ENCODE measurements at places on chromosomes 11 and 22.

DNA sequence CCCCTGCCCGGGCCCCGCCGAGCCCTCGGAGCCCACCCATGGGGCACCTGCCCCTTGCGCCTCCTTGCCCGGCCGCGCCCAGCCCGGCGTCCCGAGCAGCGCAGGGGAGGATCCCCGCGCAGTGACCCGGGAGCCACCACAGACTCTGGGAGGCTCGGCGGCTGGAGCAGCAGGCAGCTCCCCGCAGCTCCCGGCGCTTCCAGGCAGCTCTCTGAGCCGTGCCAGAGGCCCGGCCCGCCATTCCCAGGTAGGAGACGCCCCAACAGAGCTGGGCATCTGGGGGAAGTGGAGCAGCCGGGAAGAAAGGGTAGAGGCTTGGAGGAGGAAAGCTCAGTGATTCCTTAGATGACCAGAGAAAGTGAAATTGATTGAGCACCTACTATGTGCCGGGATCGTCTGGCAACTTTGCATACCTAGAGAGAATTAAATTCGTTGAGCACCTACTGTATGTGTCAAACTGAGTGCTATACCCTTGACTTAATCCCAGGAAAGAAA is 670 bp downstream of the RASD2 start:
- DNase-seq = no peak

- DNase-seq = no peak
These were observed 205.3 kb upstream of the MTNR1B start for GRCh38 chr11:92764128-92764527.

GRCh38 chr11:16440136-16440535 is 83.8 kb upstream of the SOX6 start:
- no peak for DNase-seq

DNA sequence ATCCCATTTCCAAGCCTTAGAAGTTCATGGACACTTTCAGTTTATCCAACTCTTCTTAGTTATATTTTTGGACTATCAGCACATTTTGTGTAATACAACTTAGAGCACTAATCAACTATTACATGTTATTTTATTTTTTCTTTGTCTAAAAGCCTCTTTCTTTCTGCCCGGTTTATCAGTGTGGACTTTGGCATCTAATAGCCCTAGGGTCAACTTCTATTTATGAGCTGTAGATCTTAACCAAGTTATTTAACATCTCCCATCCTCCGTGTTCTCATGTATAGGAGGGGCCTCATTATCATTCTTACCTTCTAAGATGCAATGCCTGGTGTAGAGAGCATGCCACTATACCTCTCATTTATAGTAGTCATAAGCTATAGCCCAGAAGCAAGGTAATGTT is 4.4 kb downstream of the CARD16 start:
- no peak for DNase-seq

DNA sequence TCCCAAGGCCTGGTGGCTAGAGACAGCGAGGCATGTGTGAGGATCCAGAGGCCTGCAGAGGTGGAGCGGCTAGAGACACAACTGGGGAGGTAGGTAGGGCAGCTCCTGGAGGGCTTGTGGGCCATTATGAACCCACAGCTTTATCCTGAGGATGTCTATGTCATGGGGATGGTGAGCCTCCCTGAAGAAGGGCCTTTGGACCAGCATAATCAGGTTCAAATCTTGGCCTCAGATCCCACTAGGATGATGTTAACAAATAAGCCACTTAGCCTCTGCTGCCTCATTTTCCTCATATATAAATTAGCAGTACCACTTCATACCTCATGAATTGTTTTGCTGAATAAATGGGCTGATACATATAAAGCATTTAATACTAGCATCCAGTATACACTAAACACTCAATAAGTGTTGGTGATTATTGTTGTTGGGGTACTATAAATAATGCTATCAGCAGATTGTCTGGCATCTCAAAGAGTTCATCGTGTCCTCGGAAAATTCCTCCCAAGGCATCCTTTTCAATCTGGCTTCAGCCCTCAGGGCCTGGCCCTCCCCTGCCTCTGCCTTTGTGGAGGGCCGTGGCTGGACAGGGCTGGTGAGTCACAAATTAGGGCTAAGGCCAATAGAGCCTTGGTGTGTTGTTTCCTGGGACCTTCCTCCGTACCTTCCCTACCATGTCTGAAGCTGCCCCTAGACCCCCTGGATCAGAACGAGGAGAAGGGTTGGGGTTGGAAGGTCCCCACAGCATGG is 30.9 kb upstream of the LRRC32 start:
- DNase-seq = peak; percentile 66

GRCh38 chr22:19431649-19432132 is at the start of gene HIRA:
Gene HIRA, minus strand, starts transcription at chr22:19431733. Its CDS starts 257 bp downstream, at chr22:19431476.
- peak; percentile 74 for DNase-seq

GRCh38 chr11:61961570-61962212 is 5.7 kb downstream of the FTH1 start:
- no peak for DNase-seq

GRCh38 chr11:3709977-3710376 is 38.8 kb upstream of the CHRNA10 start:
- DNase-seq = no peak

DNA sequence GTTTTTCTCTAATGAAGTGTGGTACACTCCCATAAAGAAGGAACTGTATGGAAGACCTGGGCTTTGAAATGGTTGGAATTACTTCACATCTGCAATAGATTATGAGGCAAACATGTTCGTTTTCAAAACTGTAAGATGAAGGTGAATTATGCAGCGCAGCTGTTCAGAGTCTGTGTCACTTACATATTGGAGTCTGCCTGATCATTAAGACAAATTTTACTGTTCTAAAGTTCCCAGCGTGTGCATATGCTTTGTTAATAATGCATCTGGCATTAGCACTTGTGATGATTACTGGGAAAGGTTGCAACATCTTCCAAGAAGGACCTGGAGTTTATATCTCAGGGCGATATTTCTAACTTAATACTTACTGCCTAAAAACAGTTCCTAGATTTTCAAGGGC is 255.2 kb upstream of the ZC3H12C start:
- no peak for DNase-seq

DNA sequence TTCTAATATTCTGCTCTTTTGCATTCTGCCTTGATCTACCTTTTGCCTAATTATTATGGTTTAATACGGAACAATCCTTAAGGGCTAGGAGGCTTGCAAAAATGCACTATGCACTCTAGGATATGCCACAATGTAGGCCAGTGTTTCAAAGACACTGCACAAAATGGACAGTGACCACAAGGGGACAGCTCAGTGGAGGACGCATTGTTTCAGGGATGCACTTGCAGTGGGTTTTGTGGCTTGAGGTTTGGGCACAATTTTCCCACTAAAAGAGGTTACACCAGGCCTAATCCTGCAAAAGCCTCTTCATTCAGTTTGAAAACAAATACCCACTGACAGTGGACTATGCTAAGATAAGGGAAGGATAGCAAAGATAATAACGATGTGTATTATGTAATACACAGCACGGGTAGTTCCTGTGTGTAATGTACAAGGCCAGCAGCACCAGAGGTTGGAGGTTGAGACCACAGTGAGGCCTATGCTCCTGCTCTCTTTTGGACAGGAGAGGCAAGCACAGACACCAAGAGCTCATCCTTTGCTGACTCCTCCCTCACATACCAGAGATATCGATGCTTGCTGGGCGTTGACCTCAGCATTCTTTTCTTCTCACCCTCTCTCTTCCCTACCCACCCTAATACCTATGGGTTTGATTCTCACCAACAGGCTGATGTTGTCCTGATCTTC is 12.7 kb downstream of the MAP6 start:
- DNase-seq = no peak

DNA sequence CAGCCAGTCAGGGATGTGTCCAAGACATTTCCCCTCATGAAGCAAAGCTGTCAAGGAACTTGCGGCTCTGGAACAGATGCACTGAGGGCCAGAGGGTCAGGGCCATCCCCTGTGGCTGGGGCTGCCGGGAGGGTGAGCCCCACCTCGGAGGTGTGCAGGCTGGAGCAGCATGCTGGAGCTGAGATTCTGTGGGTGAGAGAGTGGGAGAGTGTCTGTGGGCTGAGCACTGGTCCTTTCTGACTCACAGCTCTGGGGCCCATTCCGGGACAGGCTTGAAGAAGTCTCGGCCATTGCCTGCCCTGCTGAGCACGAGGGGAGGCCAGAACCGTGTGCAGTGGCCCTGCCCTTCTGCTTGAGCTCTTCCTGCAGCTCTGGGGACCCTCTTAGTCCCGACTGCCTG is 2.1 kb downstream of the OMP start:
- DNase-seq = no peak

DNA sequence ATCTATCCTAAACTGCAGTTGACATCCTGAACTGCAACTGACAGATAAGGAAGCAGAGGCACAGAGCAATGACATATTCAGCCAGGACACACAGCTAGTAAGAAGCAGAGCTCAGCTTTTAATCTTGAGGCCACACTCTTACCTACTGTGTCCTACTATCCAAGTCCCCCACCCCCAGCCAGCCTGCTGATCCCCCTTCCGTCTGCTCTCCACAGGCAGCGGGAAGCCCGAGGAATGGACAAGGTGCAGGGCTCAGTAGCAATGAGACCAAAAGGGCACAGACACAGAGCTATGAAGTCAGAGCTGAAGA is 4.3 kb downstream of the POLR3H start:
- DNase-seq = no peak

DNA sequence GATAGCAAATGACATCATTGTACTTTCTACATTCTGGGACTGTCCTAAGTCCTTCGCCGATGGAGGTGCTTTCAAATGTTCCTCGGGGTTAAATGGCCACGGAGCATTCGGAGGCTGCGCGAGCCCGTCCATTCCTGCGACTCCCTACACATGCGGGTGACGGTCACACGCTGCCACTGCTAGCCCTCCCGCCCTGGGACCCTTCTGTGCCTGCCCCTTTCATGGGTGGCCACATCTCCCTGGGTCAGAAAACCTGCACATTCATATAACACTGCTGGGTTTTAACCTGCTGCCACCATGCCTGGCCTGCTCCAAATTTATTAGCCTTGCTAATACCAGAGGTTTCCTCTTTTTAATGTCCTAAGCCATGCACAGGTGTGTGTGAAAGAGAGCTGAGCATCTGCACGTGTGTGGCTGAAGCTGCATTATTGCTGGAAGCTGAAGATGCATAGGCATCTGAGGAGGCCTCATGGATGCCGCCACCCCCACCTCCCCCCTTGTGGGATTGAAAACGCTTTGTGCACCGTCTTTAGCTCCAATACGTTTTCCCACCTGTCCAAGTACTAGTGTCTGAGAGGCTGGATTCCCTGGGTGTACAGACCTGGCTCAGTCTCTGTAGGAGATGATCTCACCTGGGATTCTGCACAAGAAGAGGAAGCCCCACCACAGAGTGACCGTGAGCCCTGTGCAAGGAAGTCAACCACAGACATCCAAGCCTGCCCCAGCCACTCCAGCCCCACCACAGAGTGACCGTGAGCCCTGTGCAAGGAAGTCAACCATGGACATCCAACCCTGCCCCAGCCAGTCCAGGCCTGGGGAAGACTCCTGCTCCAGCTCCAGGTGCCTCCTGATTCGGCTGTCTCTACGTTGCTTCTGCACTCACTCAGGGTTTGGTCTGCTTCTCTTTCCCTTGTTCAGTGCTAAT is 626.4 kb downstream of the BRD1 start:
- DNase-seq = no peak

Measured in HCEC 1CT (cell line).